ENCODE measurements at places on chromosomes 7 and 10.

DNA sequence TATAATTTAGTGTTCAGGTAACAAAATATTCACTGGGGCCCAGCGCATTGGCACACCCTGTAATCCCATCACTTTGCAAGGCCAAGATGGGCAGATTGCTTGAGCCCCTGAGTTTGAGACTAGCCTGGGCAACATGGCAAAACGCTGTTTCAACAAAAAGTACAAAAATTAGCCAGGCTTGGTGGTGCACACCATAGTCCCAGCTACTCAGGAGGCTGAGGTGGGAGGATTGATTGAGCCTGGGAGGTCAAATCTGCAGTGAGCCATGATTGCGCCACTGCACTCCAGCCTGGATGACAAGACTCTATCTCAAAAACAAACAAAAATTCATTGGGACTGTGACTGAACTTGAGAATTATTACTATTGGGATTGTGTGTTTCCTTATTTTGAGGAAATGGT, 40.4 kb upstream of the TRUB1 start:
- no peak for DNase-seq

DNA sequence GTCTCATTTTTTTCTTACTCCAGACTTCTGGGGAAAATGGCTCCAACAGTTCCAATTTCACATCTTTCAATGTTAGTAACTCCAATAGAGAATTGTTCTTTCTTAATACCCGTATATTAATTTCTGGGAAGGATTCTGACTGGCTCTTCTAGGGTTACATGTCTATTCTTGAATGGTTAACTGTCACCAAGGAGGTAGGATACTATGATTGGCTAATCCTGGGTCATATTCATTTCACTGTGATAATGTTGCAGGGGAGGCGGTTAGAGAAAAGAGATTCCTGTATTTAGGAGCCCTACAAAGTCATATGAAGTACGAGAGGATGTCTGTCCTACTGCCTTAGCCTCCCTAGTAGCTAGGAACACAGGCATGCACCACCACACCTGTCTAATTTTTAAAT, 16.1 kb upstream of the VCL start:
- no peak for DNase-seq

GRCh38 chr10:87661861-87662785, 2.4 kb downstream of the PAPSS2 start:
- no peak for DNase-seq

- no peak for DNase-seq
These were observed 70.1 kb upstream of the PLPP4 start for GRCh38 chr10:120386896-120387295.

DNA sequence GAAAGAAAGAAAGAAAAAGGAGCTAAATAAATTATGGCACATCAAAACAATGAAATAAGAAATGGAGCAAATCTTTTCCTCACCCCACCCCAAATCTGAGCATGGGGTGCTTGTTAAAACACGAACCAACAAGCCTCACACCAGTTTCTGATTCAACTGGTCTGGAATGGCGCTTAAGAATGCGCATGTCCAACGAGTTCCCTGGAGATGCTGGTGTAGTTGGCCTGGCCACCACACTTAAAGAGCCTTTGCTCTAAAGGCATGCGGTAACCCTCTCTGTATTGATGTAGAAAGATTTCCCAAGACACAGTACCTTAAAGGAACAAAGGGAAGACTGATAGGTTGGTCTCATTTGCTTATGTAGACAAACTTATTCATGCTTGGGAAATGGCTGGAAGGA, 49.1 kb upstream of the STEAP1B start:
- DNase-seq = no peak

- DNase-seq = no peak
These were observed 32.1 kb upstream of the MDFIC start for GRCh38 chr7:114889646-114890285.

DNA sequence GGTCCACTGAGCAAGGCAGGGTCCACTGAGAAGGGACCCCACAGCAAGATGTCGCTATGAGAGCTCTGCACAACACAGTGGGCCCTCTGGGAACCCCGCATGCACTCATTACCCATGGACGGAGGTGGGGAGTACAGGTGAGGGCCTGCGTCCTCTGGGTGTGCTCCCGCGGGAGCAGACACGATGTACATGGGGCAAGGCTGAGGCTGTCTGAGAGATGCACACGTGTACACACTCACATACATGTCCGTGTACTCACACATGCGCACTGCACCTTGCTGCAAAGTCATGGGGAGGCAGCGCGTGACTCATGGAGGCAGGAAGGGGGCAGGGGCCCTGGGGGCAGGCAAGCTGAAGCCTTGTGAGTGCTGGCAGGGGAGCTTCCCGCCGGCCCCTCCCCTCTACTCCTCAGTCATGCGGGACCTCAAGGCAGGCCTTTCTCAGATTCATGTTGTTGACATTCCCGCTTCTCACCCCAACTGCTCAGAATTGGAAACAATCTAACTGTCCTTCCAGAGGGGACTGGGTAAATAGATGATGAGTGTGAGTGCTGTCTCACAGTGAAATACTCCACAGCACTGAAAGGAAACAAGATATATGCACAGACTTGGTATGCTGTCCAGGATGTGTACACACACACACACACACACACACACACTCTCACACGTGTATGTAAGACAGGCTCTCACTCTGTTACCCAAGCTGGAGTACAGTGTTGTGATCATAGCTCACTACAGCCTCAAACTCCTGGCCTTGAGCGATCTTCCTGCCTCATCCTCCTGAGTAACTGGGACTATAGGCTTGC, 40.0 kb downstream of the GOLGA7B start:
- DNase-seq = no peak

- no peak for DNase-seq
These were observed 33.4 kb upstream of the WASL start for GRCh38 chr7:123782071-123782798.

- DNase-seq = no peak
These were observed 75.5 kb downstream of the CXCL12 start for GRCh38 chr10:44309361-44309760.

- no peak for DNase-seq
These were observed 581 bp downstream of the PTPRZ1 start for GRCh38 chr7:121873289-121874194.

- no peak for DNase-seq
These were observed 166.6 kb downstream of the KIF20B start for GRCh38 chr10:89867964-89868363.

DNA sequence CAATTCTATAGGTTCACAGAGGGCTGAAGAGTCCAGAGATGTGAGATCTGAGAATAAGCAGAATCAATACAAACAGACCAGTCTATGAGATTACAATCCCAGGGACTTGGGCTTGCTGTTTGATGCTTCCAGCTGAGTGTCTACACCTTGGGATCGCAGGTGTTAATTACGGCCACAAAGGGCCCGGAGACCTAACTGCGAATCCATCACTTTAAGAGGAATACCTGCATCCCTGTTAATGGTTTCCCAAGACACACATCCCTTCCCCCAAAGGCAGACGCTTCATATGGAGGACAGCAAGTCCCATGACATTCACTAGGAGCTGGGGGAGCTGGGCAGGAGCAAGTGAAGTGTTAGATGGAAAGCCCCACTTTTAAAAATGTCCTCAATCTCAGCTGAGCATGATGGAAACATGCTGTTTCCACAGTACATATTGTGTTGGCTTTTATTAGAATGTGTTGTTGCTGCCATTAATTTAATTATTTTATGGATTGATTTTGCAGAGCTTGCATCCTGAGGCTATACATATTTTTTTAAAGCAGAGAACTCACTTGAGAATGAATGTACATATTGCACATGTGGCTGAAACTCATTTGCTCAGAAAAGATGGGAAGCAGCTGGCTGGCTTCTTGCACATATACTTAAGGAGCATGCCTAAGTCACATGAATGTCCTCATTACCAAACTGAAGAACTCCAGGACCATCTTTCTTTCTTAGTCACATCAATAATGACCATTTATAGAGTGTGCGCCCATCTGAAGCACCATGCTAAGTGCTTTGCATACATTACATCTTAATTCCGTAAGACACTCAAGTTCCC, 151.3 kb downstream of the NEBL start:
- no peak for DNase-seq

DNA sequence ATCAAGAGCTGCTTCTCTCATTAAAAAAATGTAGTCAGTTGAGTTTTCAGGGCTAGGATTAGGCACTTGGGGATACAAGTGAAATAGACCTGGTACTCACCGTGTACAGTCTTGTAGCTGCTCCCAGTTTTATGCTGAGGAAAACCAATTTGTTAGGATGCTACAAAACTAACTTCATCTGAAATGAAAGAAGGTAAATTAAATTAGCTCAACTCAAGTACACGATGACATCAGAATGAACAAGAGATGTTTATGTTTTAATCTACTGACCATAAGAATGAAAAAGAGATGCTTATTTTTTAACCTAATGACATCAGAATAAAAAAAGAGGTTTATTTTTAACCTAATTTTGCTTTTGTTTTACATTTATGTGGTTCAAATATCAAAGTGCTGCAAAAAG, 73.7 kb downstream of the AP3M1 start:
- DNase-seq = no peak

GRCh38 chr7:116577320-116577871, 52.6 kb downstream of the CAV1 start:
- no peak for DNase-seq

DNA sequence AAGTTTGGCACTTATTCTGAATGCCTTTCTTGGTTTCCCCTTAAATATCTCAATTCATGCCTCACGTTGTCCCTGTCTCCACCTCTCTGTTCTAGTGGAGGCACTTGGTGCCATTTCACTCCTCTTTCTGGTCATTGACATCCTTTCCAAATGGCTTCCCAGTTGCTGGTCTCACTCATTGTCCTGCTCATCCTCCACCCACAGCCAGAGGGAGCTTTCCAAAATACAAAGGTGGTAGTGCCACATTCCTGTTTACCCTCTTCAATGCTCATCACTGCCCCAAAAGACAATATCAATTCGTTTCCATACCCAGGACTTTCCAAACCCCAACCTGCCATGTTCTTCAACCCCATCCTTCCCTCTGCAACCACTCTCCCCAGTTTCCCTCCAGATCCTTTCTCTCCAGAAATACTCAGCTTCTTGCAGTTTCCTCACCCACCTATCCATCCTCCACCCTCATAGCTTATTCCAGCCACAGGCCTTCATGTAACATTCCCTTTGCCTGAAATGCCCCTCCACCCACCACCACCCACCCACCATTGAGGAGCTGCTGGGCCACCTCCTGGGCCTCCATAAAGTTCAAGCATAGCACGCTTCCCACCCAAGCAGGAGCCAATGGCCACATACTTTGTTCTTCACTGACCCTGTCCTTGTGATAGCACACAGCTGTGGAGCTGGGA, 63.1 kb upstream of the ADRB1 start:
- DNase-seq = no peak

DNA sequence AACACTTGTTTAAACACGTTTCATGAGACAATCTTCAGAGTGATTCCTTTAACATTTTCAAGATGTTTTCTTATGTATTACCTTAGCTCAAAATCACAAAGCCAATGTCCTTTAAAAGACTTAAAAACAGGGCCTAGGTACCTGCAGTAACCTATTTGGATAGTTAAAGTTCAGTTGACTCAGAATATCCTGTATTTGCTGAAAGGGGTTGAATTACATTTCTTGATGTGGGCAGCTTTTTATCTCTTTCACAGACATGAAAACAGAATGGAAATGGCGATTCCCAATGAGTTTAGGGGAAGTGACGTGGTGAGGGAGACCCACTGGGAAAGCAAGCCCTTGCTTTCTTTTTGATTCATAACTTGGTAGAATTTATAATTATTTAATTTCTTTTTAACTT, 324.4 kb upstream of the AOAH start:
- no peak for DNase-seq

DNA sequence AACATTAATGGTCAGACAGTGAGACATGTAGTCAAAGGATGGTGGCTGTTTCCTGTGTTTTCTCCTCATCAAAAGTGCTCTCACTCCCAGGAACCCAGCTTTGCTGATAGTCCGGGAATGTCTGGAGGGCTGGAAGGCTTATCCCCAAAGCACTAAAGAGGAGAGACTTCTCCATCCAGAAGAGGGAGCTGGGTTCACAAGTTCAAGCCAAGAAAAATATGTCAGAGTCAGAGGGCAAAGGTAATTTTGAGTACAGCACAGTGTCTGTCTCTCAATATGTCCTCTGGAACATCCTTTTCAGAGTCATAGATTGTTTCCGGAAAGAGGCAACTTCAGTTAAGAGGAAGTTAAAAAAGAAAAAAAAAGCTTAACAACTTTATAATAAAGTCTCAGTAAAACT, 281.5 kb upstream of the PHYHIPL start:
- no peak for DNase-seq

GRCh38 chr10:130985158-130985753, 326.3 kb downstream of the TCERG1L start:
- DNase-seq = no peak

- no peak for DNase-seq
These were observed 20.7 kb downstream of the PLPP4 start for GRCh38 chr10:120477743-120478141.

GRCh38 chr7:97064972-97065587, 40.4 kb upstream of the DLX5 start:
- DNase-seq = no peak

DNA sequence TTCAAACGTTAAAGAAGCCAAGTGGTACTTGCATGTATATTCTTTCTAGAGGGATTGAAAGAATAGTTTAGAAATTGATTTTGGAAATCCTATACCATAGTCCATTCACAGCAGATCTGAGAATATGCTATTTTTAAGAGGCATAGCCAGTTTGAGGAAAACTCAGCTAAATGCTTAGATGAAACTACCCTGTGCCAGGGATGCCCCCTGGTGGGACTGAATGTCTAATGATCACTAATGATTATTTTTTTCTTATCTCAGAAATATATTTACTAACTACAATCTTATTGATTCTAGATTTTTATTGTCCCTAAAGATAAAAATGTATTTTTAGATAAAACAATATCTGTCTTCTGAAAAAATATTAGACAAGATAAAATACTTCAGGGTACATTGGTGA, 844.9 kb upstream of the PHF14 start:
- no peak for DNase-seq

- DNase-seq = no peak
These were observed 17.3 kb downstream of the MYOF start for GRCh38 chr10:93464776-93465388.

DNA sequence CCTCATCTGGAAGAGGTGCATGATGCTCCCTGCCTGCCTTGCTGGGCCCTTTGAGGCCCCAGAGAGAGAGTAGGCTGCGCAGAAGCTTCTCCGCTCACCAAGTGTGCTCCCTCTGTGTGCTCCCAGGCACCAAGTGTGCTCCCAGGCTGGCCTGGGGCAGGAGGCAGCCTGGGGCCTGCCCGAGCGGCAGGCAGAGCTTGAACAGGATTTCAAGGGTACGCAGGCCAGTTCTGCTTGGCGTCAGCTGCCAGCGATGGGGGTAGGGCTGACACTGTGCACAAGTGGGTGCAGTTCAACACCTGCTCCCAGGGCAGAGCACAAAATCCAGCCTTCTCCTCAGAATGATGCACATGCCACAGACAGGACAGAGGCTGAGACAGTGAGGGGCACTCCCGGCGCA, 119.7 kb downstream of the FAM53B start:
- DNase-seq = no peak

GRCh38 chr7:149719050-149719899, 54.1 kb downstream of the ZNF467 start:
- no peak for DNase-seq

- no peak for DNase-seq
These were observed 54.9 kb upstream of the DPYSL4 start for GRCh38 chr10:132131581-132132420.

Measured in stimulated activated CD4-positive, alpha-beta T cell treated with anti-CD3 and anti-CD28 coated beads, Interleukin-2, amount 100 ng/mL, for 24 hours (primary cell).